ENCODE measurements at places on chromosomes 12 and 14.
A peak's percentile ranks its signal among the peaks of the same experiment; 100 is the strongest.

GRCh38 chr14:99146616-99147365, 125.2 kb downstream of the BCL11B start:
- no peak for DNase-seq

GRCh38 chr14:34629657-34630529, at the start of gene SNX6:
Gene SNX6, minus strand, starts transcription at chr14:34630148. Its CDS starts 32 bp downstream, at chr14:34630116.
- peak; percentile 64 for DNase-seq

DNA sequence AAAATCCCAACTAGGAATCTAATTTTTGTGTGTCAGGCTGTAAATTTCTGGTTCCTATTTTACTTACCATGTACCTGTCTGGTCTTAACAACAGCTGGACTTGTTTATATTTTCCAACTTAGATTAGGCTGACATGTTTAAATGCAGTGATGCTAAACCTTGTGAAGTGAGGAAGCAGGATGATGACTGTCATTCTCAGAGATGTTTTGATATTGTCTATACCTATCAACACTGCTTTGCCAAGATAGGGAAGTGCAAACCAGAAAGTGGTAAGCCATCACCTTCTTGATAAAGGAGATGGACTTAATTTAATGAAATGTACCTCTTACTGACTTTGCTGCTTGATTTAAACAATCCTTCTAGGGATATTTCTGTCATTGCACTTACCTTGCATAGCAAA, 2.1 kb downstream of the BICD1 start:
- DNase-seq: no peak

GRCh38 chr12:57027805-57028153, 11.4 kb upstream of the TAC3 start:
- no peak for DNase-seq

- no peak for DNase-seq
These were observed 6.0 kb upstream of the ACOT6 start for GRCh38 chr14:73606271-73606670.

DNA sequence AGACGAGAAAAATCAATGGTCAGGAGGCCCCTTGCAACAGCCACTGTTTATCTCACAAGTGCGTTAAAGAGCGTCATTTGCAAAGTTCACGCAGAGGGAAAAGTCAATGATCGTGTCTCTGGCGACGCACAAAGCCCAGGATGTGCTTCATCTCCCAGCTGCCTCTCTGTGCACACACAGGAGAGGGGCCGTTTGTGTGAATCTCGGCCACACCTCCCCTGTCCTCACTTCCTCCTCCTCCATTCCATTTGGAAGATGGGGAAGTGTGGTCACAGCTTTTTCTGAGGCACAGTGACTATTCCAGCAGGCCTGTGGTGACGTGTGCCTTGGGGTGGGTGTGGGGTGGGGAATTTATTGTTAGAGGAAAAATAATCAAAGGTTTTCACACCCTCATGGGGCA, 90.4 kb downstream of the RBM19 start:
- no peak for DNase-seq

GRCh38 chr14:68111097-68111852, 291.7 kb downstream of the RAD51B start:
- no peak for DNase-seq

Data from stimulated activated CD4-positive, alpha-beta T cell treated with anti-CD3 and anti-CD28 coated beads, TNF-alpha, amount 100 ng/mL, for 24 hours (primary cell).